Activated gamma-delta T cell treated with anti-CD3 and anti-CD28 coated beads, Interleukin-2, amount 50 U/mL, for 16 hours (primary cell): ENCODE measurements at places on chromosomes 5 and 9.

- DNase-seq, result no peak
These were observed 49.6 kb downstream of the FAT2 start for GRCh38 chr5:151541571-151541970.

- DNase-seq, result no peak
These were observed 64.9 kb upstream of the ELL2 start for GRCh38 chr5:96026406-96027041.

DNA sequence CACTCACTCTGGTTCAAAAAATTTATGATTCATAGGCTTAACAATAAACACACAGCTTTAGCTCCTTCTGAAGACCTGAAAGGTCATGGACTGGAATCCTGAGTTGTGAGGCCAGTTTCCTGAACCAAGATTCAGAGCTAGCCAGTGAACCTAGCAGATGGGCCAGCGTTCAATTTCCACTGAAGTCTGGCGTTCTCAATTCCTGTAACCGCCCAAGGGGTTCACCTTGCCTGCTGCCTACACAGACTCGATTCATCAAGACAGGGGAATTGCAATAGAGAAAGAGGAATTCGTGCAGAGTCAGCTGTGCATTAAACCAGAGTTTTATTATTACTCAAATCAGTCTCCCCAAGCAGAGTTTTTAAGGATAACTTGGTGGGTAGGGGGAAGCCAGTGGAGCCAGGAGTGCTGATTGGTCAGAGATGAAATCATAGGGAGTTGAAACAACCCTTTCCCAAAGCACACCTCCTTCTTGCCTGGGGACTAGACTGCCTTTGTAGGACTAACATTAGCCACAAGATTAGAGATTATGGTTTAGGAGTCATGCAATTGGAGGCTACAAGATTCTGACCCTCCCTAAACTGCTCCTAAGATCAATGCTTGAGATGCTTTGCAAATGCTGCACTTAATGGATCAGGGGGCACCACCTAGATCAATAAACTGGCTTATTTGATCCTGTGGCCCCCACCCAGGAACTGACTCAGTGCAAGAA lies 117.5 kb upstream of the SHB start:
- DNase-seq, result no peak

DNA sequence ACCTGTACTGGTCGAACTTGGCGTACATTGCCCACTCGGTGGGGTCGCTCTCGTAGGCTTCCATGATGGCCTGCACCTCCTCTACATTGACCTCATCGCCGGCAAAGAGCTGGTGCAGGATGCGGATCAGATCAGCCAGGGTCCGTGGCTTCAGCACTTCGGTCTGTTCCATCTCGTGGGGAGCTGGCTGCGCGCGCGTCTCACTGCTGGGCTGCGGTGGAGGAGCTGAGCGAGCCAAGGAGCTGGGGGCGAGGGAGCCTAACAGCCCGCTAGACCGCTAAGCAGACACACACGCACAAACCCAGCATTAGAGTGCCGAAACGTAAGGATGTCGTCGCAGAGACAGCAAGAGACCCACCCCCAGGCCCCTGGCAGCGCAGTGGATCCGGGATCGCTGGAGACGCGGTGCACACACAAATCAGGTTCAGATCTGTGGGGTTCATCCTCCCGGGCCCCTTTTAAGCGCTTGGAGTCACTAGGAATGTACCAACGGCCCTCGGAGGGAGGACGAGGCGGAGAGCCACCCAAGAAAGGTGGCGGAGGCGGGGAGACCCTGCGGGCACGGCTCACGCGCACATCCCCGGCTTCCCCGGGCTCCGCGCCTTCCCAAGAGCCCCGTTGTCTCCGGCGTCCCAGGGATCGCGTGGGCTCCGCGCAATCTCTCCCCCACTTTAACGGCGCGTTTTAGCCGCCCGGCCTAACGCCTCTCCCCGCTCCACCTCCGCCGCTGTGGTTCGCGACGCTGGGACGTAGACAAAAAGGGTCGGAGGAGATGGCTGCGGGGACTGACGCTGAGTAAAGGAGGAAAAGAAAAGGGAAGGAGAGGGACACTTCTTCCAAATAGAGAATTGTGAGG lies at the start of gene CDO1:
Gene CDO1 (minus strand): TSS at position 434 of the 856 bp plus-strand sequence. CDS start 262 bp downstream, at position 172.
- DNase-seq, result no peak

DNA sequence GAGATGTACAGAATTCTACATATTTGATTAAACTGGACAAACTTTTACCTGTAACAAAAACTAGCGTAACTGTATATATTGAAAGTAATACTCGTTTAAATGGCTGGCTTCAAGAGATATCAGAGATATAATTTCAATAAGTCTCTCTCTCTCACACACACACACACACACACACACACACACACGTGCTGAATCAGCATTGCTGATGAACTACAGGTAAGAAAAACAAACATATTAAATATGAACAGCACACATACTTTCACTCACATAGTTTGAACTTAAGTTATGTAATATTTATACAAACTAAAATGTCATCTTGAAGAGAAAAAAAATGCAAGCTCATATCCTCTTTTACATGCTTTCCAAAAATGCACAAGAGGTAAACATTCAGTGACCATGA lies 145.4 kb downstream of the BNC2 start:
- DNase-seq, result no peak

DNA sequence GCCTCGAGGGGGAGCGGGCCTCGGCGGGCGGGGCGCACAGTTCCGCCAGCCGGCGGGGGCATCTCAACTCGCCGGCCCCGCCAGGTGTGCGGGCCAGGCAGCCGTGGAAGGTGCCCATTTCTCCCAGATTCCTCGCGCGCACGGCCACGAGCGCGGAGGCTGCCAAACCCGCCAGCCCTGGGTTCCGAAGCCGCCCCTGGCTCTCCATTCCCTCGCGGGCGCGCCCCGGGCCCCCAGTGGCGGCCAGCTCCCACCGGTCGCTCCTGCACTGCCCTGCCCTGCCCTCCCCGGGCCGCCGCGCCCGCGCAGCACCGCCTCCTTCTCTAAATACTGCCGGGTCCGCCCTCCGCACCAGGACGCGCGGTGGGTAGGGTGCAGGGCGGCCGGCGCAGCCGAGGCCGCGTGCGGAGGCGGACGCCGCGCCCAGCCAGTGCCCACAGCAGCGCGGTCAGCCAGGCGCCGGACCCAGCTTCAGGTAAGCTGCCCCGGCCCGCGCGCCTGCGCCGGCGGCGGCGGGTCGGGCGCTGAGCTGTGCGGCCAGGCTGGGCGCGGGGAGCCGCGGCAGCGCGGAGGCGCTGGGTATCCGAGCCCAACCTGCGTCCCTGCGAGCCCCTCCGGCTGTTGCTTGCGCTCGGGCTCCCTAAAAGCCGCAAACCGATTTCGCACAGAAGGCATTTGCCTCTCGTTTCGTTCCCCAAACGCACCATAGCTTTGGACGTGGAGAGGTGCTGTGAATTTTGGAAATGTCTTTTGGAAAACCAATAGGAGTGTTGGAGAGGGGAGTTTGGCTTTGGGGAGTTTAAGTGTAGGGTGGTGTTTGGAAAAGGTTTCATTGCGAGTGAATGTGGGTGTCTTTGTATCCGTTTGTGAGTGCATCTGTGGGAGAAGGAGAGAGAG lies at the start of gene TMEM171:
Gene TMEM171 (plus strand): TSS at position 354 of the 897 bp plus-strand sequence. CDS start 2,799 bp downstream, outside the sequence.
- no peak for DNase-seq

- DNase-seq, result no peak
These were observed 18.6 kb upstream of the ANKRD18A start for GRCh38 chr9:38638881-38639576.

DNA sequence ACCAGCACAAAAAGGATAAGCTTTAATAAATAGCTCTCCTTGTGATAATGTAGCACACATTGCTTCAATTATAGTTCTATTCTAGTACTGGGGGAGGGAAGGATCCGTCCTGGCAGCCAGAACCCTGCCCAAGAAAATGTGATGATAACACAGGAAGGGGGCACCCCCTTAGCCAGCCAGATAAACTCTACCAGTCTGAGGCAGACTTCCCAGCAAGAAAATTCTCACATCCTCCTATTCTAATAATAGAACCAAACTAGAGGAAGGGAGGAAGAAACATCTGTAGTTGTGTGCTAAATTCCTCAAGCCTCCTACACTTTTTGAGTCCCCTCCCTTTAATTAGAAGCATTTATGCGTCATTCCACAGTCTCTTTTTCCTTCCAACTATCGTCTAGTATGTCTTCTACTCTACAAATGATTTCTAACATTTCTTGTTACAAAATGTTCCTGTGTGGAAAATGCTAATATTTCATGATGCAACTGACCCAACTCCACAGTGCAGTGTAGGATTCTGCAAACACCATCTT lies 261.0 kb downstream of the SEMA5A start:
- DNase-seq, result no peak

DNA sequence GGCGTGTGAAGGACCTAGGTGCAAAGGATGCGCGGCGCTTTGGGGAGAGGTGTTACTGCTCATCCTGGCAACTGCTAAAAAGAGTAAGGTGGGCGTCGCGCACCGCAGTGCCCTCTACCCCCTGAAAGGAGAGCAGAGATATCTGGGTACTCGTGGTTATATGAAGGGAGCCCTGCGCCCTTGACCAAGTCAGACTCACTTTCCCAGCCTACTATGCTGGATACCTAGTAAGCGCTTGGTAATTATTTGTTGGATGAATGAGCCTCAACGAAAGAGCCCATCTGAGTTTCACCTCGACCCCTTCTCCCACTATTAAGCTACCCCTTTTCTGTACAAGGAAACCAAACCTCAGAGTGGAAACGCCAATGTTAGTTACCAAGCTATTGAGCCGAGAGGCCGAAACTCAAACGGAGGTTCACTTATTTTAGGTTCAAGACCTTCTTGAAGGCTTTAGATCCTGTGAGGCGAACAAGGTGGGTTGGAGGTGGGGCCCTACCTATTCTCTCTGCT lies 8.0 kb downstream of the LHX6 start:
- no peak for DNase-seq

DNA sequence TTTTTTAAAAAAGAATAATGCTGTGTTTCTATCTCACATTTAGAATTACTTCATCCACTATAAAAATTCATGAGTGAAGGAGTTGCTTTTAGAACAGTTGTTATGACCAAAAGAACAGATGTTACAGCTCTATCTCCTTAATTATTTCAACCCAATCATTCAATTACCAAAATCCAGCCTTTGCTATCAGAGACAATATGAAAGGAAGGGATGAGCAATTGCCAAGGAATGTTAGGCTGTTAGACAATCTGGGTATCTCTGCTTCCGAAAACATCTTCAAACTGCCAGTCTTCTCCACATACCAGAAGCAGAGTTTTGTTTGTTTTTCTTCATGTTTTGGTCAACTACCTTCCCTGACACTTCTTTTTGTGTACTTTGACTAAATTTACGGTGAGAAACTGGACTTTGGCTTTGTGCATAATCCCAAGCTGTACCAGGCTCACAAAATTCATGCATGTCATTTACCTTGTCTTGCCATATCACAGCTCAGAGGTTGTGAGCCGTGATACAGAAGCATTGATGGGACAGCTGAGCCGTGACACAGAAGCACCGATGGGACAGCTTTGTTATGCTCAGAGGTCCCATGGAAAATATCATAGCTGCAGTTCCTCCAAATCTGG lies 405.5 kb downstream of the KIF4B start:
- DNase-seq, result no peak

GRCh38 chr5:98314292-98314691 lies 459.2 kb upstream of the RGMB start:
- DNase-seq, result no peak

GRCh38 chr5:67416986-67417385 lies 220.4 kb upstream of the CD180 start:
- no peak for DNase-seq

- DNase-seq, result no peak
These were observed 8.6 kb downstream of the ZFP62 start for GRCh38 chr5:180852495-180852894.

DNA sequence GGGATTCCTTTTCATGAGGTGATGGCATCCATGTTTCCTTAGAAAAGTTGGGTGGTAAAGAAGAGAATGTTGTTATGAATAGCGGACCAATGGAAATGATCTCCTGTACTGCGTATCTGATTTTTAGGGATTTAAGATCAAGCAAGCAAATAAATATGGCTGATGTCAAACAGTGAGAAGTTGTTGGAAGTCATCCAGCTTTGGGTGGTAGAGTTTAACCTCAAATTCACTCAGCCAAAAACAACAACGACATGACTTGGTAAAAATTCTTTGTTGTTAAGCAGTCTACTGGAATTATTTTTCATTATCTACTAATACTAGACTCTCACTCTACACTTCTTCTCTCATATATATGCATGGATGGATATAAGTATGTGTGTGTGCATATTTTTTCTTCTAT lies 426.5 kb downstream of the CTNND2 start:
- no peak for DNase-seq

GRCh38 chr5:171868236-171868635 lies 82.6 kb downstream of the SMIM23 start:
- DNase-seq, result no peak

- no peak for DNase-seq
These were observed 195.5 kb downstream of the SNCAIP start for GRCh38 chr5:122507581-122507980.
